Endothelial cell of umbilical vein (primary cell): ENCODE measurements at places on chromosomes 7 and 10. TPM values are rescaled to one million over a fixed set of nuclear protein-coding genes. Genes with fewer than 3 reads are reported as not detected.

FAM25G gene
- total RNA-seq = not detected in 2 replicates

PDZD8 gene
- 21.9 and 22.6 TPM in 2 replicates for total RNA-seq

CRYGN gene
- total RNA-seq = not detected in 2 replicates

DNA sequence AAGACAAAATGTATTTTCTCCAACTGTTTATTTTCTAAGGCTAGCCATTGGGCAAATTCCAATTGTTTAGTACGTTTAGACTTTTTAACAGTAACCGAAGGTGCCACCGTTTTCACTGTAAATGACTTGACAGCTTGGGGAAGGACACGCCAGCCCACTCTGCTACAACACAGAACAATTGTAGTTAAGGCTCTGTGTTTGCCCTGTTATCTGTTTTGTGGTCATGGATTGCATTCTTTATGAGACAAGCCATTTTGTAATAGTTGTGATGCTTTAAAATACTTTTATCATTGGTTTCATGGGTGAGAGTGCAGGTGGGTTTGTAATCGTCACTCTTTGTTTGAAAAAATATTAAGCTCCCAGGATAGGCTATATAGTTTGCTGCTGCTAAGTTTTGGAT is 6.6 kb upstream of the PITRM1 start:
- no peak for DNase-seq

DNA sequence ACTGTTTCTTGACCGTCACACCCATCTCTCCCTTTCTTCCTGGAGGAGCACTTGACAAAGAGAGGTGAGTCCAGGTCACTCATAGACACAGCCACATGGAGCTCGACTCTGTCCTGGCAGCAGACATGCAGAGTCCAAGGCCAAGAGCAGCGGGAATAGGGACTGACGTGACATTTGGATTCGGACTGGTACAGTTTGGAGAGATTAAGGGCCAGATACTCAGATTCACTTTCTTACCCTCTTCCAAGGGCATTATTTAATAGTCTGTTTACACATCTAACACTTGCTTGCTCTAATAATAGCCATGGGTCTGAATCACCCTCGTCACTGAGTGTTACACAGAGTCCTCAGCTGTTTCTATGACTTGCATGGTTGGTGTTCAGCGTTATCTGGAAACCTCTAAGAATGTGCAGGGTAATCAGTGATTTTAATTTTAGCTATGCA is 39.2 kb upstream of the OTUD1 start:
- no peak for DNase-seq

DNA sequence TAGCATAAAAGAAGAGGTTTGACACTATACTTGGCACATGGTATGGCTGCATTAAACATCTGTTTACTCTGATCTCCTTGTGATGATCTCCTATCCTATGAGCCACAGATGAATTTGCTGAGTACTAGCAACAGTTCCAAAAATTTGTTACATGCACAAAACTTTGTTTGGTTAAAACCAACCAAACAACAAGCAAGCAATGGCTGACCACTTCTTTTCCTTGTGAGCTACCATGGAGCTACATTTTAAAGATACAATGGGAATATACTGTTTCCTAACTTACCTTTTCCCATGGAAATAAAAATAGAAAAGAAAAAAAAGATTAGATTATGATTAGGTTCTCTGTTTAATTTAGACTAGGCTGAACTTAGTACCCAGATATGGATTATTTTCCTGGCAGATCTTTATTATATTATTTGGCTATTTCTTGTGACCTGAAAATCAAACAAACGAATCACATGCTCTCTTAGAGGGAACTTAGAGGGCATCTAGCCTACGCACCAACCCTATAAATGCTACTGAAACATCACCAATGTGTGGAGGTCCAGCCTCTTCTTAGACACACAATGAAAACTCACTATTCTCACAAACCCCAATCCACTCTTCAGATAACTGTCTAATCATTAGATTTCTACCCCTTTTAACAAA is 80.1 kb upstream of the FAM133B start:
- DNase-seq = no peak

DNA sequence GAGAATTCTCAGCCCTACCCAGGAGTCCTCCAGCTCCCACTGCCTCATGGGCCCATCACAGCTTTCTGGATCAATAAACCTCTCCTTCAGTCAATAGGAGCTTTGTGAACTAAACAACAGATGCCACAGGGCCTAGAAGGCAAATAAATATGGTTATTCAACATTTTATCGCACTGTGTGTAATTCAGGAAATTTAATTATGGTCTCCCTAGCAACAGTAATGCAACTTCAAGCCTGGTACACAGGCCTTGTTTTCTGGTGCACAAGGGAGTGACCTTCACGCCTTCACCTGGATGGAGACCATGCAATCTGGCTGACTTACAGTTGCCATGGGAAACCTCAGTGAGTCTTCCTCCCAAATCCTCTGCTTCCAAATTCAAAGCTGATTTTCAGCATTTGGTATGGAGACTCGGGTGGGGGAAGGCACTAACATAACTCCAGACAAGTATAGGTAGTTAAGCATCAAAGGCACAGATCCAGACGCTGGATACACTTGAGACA is 441.0 kb upstream of the NPVF start:
- no peak for DNase-seq
